ENCODE measurements at places on chromosomes 1 and 21. TPM values are rescaled to one million over a fixed set of nuclear protein-coding genes. Genes with fewer than 3 reads are reported as not detected.

TAS1R1 gene
- total RNA-seq: not detected

UBXN10 gene
- total RNA-seq: not detected

MANEAL gene
- 31.6 TPM for total RNA-seq

KRTAP21-2 gene
- not detected for total RNA-seq

EPHX1 gene
- 3.2 TPM for total RNA-seq

CYP4B1 gene
- total RNA-seq: not detected

ATPAF1 gene
- total RNA-seq: 81.2 TPM

ANKRD34A gene
- total RNA-seq: 21.5 TPM

OXCT2 gene
- not detected for total RNA-seq

PANK4 gene
- 25.1 TPM for total RNA-seq

LCK gene
- 26.1 TPM for total RNA-seq

DDOST gene
- 161 TPM for total RNA-seq

FAM72C gene
- total RNA-seq: 13.7 TPM

LGR6 gene
- total RNA-seq: not detected

KCNJ9 gene
- total RNA-seq: not detected

SPRR1B gene
- total RNA-seq: not detected

RRP15 gene
- 7.8 TPM for total RNA-seq

ERG gene
- total RNA-seq: not detected

KIF26B gene
- total RNA-seq: 2.3 TPM

CA6 gene
- not detected for total RNA-seq

TSPAN2 gene
- not detected for total RNA-seq

FAM43B gene
- total RNA-seq: not detected

EPHB2 gene
- total RNA-seq: 0.45 TPM

TMEM82 gene
- not detected for total RNA-seq

OR2L3 gene
- total RNA-seq: not detected

DYNLT4 gene
- total RNA-seq: not detected

SLC25A34 gene
- total RNA-seq: 0.83 TPM

OR2T27 gene
- not detected for total RNA-seq

KHDC4 gene
- 42.7 TPM for total RNA-seq

SLAMF9 gene
- not detected for total RNA-seq

NBPF26 gene
- 9.6 TPM for total RNA-seq

HUNK gene
- not detected for total RNA-seq

MAP10 gene
- 8.2 TPM for total RNA-seq

VASH2 gene
- total RNA-seq: not detected

TMEM51 gene
- total RNA-seq: not detected

OR10Z1 gene
- not detected for total RNA-seq

RHD gene
- not detected for total RNA-seq

FAM72D gene
- 9.5 TPM for total RNA-seq

DMBX1 gene
- not detected for total RNA-seq

IFI44L gene
- total RNA-seq: 0.54 TPM

CFHR4 gene
- not detected for total RNA-seq

CCDC181 gene
- total RNA-seq: not detected

GBP7 gene
- not detected for total RNA-seq

OR2G6 gene
- not detected for total RNA-seq

OR2T29 gene
- not detected for total RNA-seq

ALPL gene
- total RNA-seq: 0.36 TPM

GPR25 gene
- not detected for total RNA-seq

FCRL6 gene
- not detected for total RNA-seq

E2F2 gene
- total RNA-seq: 8.0 TPM

NOS1AP gene
- total RNA-seq: not detected

HMCN1 gene
- total RNA-seq: 0.18 TPM

TEKT2 gene
- 1.7 TPM for total RNA-seq

KCNE1 gene
- total RNA-seq: not detected

OR2L13 gene
- not detected for total RNA-seq

FCRL1 gene
- 109 TPM for total RNA-seq

ELAPOR1 gene
- 0.22 TPM for total RNA-seq

HPDL gene
- not detected for total RNA-seq

Data from Karpas-422 (cell line).